ENCODE measurements at places on chromosomes 6 and 20. TPM values are rescaled to one million over a fixed set of nuclear protein-coding genes. Genes with fewer than 3 reads are reported as not detected.

DNA sequence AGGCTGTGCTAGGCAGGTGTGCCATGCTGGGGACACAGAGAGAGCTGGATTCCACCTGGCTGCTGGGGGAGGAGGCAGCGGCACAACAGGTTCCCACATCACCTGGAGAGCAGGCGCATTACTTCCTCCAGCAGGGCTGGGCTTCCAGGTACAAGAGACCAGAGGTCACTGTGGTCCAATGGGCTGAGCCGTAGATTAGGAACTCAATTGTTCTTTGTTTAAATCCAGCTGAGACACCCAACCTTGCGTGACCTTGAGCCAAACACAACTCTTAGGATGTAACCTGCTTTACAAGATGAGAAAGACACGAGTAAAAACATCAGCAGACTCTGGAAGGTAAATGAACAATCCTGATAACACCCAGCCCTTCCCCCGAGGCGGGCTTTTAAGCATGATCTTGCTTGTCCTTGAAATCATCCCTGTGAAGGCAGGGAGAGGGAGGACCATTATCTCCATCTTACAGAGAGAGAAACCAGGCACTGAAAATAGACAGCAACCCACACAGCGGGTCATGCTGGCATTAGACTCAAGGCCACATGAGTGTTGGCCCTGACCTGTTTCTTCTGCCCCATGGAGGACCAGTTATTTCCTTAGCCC lies 216.5 kb upstream of the RREB1 start:
- peak overlapping the region; percentile 11 for H3K27ac ChIP-seq
- no peaks in the 10 kb centered on the region for H3K27me3 ChIP-seq
- no peak for DNase-seq
- no peak overlapping the region for H3K4me3 ChIP-seq
- H3K36me3 ChIP-seq = no peaks in the 10 kb centered on the region

DNA sequence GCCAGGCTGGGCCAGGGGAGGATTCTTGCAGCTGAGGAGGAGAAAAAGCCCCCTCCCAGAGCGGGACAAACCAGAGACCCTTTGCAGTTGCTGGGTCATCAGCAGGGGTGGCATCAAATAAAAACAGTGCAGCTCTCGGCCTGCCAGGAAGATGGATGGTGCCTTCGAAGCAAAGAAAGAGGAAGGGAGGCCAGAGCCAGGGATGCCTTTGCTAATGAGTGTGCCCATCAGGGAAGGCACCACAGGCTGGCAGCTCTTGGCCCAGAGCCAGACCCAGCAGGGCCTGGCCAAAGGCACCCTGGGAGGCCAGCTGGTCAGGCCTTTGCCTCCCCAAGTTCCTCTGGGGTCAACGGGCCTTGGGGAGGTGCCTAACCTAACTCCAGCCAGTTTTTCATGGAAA lies 26.3 kb upstream of the ZNF318 start:
- H3K27ac ChIP-seq = no peak overlapping the region
- no peak overlapping the region for H3K4me3 ChIP-seq
- no peak for DNase-seq
- H3K27me3 ChIP-seq = no peaks in the 10 kb centered on the region

- no peaks in the 10 kb centered on the region for H3K36me3 ChIP-seq
- H3K4me3 ChIP-seq = no peak overlapping the region
- no peaks in the 10 kb centered on the region for H3K27me3 ChIP-seq
- no peak for DNase-seq
- H3K4me1 ChIP-seq = peaks cover 19% of the 10 kb centered on the region
Observed at GRCh38 chr6:138593909-138594757, 94.8 kb upstream of the NHSL1 start.

Gene IPCEF1
- 0.93 TPM for total RNA-seq

DNA sequence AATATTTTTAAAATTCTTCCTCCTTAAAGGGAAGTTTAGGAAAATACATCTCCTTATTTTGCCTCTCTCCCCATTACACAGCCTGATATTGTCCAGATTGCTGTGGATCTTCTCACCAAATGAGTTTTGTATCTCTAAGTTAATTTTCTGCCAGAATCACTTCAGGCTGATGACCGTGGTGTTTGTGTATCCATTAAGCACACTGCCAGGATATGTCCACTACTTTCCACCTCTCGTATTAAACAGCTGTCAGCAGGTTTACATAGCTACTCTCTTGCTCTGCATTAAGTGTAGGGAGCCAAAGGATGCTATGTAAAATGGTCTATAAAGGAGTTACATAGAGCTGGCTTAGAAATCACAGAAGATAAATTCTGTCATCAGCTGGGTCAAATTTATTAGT lies 201.1 kb downstream of the ZFAND3 start:
- H3K36me3 ChIP-seq = no peaks in the 10 kb centered on the region
- no peak overlapping the region for H3K4me3 ChIP-seq
- H3K27ac ChIP-seq = no peak overlapping the region
- H3K27me3 ChIP-seq = no peaks in the 10 kb centered on the region
- no peak for DNase-seq
- peaks cover 15% of the 10 kb centered on the region for H3K4me1 ChIP-seq

DNA sequence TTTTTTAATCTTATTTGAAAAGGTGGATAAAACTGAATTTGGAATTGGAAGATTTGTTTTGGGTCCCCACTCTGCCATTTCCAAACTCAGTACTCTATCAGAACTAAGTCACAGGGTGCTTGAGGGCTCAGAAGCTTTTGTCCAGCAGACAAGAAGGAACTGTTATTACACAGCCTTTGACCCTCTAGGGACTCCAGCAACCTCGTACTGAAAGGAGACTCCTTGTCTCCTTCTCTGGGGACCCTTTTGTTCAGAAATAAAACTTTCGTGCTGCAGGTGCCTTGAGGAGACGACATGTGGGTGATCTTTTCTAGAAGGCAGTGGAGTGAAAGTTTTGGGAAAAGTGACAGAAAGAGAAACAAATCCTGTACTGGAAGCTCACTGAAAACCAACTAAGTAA lies 7.4 kb upstream of the POLR1H start:
- DNase-seq = no peak
- H3K27ac ChIP-seq = no peak overlapping the region
- no peaks in the 10 kb centered on the region for H3K36me3 ChIP-seq
- no peaks in the 10 kb centered on the region for H3K27me3 ChIP-seq
- no peaks in the 10 kb centered on the region for H3K4me1 ChIP-seq

Gene RAET1G
- total RNA-seq = 1.6 TPM

DNA sequence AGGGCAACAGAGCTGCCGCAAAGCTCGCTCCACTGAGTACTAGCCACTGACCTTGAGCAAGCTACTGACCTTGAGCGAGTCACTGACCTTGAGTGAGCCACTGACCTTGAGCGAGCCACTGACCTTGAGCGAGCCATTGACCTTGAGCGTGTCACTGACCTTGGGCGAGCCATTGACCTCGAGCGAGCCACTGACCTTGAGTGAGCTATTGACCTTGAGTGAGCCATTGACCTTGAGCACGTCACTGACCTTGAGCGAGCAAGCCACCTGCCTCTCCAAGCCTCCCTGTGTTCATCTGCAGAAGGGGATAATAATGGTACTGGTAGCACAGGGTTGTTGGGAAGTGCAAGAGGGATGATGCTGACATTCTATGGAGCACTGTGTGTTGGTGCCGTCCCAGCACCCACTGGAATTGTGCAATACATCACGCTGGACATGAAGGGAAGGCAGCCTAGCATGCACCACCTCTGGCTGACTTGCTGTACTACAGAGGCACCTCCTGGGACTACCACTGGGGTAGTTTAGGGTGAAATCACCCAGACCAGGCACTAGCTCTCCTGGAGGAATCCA lies 60.2 kb downstream of the CTCFL start:
- no peaks in the 10 kb centered on the region for H3K27me3 ChIP-seq
- no peak for DNase-seq
- H3K4me1 ChIP-seq = peaks cover 32% of the 10 kb centered on the region
- no peaks in the 10 kb centered on the region for H3K36me3 ChIP-seq

GRCh38 chr6:25016014-25016720 lies 80.4 kb upstream of the RIPOR2 start:
- no peak overlapping the region for H3K4me3 ChIP-seq
- no peaks in the 10 kb centered on the region for H3K4me1 ChIP-seq
- no peaks in the 10 kb centered on the region for H3K27me3 ChIP-seq
- DNase-seq = no peak

Gene CLVS2
- not detected for total RNA-seq

- H3K27me3 ChIP-seq = no peaks in the 10 kb centered on the region
- peaks cover 6% of the 10 kb centered on the region for H3K4me1 ChIP-seq
- no peak overlapping the region for H3K4me3 ChIP-seq
- H3K27ac ChIP-seq = peak overlapping the region; percentile 11
- no peak for DNase-seq
- H3K36me3 ChIP-seq = no peaks in the 10 kb centered on the region
Observed at GRCh38 chr6:11616200-11616611, 78.7 kb downstream of the TMEM170B start.

DNA sequence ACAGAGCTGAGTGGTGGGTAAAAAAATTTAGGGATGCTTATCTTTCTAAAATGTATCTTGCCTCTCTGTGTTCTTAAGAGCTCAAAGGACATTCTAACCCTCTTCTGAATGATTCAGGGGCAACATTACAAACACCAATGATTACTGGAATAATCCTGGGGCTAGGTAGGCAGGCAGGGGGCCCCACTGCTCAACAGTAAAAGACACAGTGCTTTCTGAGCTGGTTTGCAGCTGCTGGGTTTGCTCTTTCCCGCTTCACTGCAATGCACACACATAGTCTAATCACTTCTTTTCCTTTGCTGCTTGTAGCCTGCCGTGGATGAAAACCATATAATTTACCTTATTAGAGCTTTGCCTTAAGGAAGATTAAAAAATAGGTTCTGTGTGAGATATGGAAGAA lies 23.9 kb downstream of the CLDN20 start:
- no peaks in the 10 kb centered on the region for H3K27me3 ChIP-seq
- no peak for DNase-seq
- H3K4me3 ChIP-seq = no peak overlapping the region
- no peaks in the 10 kb centered on the region for H3K36me3 ChIP-seq

DNA sequence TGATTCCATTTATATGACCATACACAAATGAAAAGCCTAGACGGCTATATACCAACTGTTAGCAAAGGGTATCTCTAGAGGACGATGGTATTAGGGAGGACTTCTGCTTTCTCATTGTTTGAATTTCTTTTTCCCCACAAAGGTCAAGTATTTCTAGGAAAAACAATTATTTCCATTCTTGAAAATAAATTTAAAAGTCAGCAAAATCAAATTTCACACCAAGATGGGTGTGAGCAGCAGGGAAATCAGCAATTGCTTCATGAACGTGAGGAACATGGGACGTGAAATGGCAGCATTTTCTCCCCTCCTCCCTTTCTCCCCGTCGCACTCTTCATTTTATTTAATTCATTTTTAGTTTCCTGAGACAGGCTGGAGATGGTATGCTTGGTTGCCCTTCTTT lies 5.2 kb upstream of the ZFAND3 start:
- DNase-seq = no peak
- H3K27me3 ChIP-seq = no peaks in the 10 kb centered on the region
- H3K4me3 ChIP-seq = no peak overlapping the region

- no peak overlapping the region for H3K27ac ChIP-seq
- DNase-seq = no peak
- H3K4me3 ChIP-seq = no peak overlapping the region
- no peaks in the 10 kb centered on the region for H3K36me3 ChIP-seq
- H3K4me1 ChIP-seq = no peaks in the 10 kb centered on the region
Observed at GRCh38 chr6:154356113-154356512, 490 bp downstream of the IPCEF1 start.

DNA sequence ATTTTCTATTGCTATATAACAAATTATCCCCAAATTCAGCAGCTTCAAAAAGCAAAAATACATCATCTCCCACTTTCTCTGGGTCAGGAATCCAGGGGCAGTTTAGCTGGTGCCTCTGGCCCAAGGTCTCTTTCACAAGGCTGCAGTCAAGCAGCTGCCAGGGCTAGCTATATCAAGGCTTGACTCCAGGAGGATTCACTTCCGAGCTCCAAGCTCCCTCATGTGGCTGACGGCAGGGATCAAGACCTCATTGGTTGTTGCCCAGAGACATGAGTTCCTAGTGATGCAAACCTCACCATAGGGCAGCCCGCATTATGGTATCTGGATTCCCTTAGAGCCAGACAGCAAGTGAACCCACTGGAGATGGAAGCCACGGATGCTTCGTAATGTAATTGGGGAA lies 1.3 kb upstream of the VNN1 start:
- H3K27me3 ChIP-seq = no peaks in the 10 kb centered on the region
- H3K27ac ChIP-seq = no peak overlapping the region
- no peaks in the 10 kb centered on the region for H3K4me1 ChIP-seq
- no peak for DNase-seq
- no peaks in the 10 kb centered on the region for H3K36me3 ChIP-seq

- H3K27me3 ChIP-seq = no peaks in the 10 kb centered on the region
- H3K36me3 ChIP-seq = peaks cover 38% of the 10 kb centered on the region
- H3K27ac ChIP-seq = no peak overlapping the region
- no peak overlapping the region for H3K4me3 ChIP-seq
- H3K4me1 ChIP-seq = no peaks in the 10 kb centered on the region
- no peak for DNase-seq
Observed at GRCh38 chr6:32060966-32061655, 22.9 kb downstream of the CYP21A2 start.

DNA sequence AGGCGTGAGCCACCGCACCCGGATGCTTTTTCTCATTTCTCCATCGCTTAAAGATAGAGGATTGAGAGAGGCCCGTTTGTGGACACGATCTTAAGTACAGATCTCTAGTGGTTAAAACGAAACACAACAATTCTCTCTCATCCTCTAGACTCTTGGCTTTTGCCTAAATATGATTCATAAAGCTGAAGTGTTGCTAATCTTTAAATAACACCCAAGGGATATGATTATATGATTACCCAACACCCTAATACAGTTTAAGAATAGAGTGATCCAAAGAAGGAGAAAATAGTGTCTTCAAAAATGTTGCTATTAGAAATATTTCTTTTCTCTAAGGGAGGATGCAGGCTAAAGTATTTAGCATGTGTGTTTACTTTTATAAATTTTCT lies 50.4 kb downstream of the MTHFD1L start:
- no peaks in the 10 kb centered on the region for H3K27me3 ChIP-seq
- H3K27ac ChIP-seq = peak overlapping the region; percentile 35
- no peak overlapping the region for H3K4me3 ChIP-seq
- H3K36me3 ChIP-seq = peaks cover 6% of the 10 kb centered on the region
- H3K4me1 ChIP-seq = no peaks in the 10 kb centered on the region

GRCh38 chr20:39364320-39364719 lies 402.2 kb downstream of the DHX35 start:
- H3K36me3 ChIP-seq = no peaks in the 10 kb centered on the region
- H3K4me3 ChIP-seq = no peak overlapping the region
- H3K4me1 ChIP-seq = no peaks in the 10 kb centered on the region
- H3K27me3 ChIP-seq = no peaks in the 10 kb centered on the region
- no peak for DNase-seq

DNA sequence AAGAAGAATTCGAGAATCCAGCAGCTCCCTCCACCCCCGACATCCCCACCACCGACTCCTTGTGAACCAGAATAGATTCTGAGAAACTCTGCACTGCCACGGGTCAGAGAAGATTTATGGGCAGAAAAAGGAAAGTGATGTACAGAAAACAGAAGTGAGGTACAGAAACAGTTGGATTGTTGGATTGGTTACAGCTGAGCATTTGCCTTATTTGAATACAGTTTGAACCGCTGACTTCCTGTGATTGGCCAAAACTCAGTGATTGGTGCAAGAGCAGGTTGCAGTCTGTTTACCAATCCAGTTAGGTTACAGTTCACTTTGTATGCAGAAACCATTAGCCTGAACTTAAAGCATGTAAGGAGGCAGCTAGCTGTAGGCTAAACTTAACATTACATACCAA lies 131.2 kb upstream of the HDDC2 start:
- no peaks in the 10 kb centered on the region for H3K36me3 ChIP-seq
- no peaks in the 10 kb centered on the region for H3K27me3 ChIP-seq
- H3K4me3 ChIP-seq = no peak overlapping the region
- H3K4me1 ChIP-seq = no peaks in the 10 kb centered on the region

GRCh38 chr6:14450578-14450977 lies 333.0 kb downstream of the CD83 start:
- H3K27me3 ChIP-seq = no peaks in the 10 kb centered on the region
- H3K4me1 ChIP-seq = no peaks in the 10 kb centered on the region
- peak overlapping the region; percentile 46 for H3K27ac ChIP-seq
- no peaks in the 10 kb centered on the region for H3K36me3 ChIP-seq

Gene EFCAB8
- total RNA-seq = not detected

GRCh38 chr20:47665221-47665991 lies 119.9 kb downstream of the SULF2 start:
- H3K27ac ChIP-seq = no peak overlapping the region
- H3K36me3 ChIP-seq = no peaks in the 10 kb centered on the region

Data from right atrium auricular region (tissue), 2 donors.